Stimulated activated CD8-positive, alpha-beta memory T cell treated with anti-CD3 and anti-CD28 coated beads, Interleukin-4, amount 100 ng/mL, for 24 hours (primary cell): ENCODE measurements at places on chromosomes 13 and 19.

- DNase-seq, result no peak
Observed at GRCh38 chr19:47492571-47493377, 8.8 kb upstream of the KPTN start.

DNA sequence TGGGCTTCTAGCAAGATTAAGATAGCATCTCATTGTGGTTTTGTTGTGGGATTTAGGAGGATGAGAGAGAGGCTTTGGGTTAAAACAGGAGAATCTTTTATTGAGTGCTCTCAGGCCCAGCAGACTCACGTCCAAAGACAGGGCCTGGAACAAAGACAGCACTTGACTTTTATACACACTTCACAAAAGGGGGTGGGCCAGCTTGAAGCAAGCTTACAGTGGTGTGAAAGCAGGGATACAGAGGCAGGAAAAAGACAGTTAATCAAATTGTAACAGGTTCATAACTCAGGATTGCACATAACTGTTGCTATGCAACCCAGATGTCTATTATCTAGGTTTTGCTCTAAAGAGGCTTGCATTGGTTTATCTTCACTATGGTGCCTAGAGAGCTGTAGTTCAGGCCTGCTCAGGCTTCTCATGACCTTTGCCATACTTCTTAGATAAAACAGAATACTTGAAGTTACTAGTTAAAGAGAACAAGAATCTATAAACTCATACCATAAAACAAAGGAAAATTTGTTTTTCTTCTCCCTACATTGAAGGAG, 42.2 kb upstream of the CEACAM21 start:
- DNase-seq, result no peak

- DNase-seq, result peak; percentile 28
Observed at GRCh38 chr13:91346850-91347201, 661 bp upstream of the MIR17HG start.

DNA sequence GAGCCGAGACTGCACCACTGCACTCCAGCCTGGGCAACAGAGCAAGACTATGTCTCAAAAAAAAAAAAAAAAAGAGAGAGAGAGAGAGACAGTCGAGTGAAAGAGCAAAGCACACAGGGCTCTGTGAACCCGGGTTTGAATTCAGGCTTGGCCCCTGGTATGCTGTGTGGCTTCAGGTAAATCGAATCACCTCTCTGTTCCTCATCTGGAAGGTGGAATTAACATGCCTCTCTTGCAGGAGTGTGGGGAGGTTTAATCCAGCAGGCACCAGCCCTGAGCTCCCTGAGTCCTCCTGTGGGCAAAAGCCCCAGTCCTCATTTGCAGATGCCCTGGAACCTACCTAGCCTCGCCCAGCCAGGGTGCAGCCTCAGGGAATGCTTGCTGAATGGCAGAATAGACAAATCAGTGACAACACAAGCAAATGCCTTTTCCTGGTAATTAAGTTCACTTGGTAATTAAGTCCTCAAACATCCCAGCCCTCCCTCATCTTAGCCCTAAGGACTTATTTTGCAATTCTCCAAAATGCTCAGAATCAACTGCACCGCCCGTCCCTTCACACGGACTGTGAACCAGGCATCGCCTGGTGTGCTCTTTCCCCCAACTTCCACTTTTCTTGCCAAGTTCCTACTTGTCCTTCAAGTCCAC, 4.6 kb upstream of the ZNRF4 start:
- DNase-seq, result no peak

- DNase-seq, result no peak
Observed at GRCh38 chr19:49347835-49348234, 12.6 kb downstream of the CD37 start.

DNA sequence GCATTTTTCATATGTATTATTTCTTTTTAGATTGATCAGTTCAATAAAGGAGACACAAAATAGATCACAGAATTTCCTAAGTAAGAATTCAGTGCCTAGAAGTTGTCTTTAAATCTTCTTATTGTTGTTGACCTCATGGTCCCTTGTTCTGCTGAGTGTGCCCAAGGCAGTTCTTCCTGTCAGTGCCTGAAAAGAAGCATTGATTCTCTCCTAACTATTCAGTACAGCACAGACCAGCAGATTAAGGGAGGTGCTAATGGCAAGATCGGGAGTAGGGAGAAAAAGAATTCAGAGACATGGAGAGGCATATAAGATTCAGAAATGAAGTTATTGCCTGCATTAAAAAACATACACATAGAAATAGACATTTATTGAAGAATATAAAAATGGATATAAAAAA, 180.5 kb upstream of the PCDH9 start:
- DNase-seq, result no peak

GRCh38 chr19:50461066-50461875, 15.0 kb upstream of the EMC10 start:
- peak; percentile 23 for DNase-seq

- no peak for DNase-seq
Observed at GRCh38 chr13:107874456-107874855, 340.9 kb downstream of the LIG4 start.

DNA sequence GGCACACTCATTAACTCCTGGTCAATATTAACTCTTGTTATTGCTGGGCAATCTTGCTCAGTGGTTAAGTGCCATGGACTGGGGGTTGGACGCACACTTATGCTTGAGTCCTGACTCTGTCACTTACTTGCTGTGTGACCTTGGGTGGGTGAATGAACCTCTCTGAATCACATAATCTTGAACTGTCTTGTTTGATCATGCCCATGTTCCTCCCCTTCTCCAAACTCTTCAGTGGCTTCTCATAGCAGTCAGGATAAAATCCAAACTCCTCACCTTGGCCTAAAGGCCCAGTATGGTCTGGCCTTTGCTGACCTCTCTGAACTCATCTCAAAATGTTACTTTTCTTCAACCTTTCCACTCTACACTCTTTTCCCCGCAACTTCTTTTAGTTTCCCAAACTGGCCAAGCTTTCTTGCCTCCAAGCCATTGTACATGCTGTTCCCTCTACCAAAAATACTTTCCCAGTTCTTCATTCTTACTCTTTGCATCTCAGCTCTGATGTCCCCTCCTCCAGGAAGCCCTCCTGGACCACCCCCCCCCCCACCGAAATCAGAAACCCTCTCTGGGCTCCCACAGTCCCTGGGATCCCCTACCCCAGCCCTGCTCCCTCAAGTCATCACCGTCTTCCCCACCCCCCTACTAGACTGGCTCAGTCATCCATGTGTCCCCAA, 2.4 kb downstream of the MYPOP start:
- DNase-seq, result no peak

DNA sequence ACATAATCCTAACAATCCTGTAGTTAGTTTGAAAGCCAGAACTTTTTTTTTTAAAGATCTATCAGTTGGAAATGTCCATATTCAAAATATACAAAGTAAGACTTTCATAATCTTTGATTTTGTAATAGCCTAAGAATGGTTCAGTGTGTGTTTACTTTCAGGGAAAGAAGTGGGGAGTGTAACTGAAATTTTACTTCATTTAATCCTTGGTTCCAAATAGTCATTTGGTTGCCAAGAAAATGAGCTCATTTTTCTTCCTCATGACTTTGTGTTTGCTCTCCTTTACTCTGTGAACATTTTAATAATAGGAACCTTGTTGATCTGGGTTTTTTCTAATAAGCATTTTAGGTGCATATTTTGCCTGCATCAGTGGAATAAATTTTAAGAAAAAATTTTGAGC, 278.8 kb downstream of the SLITRK6 start:
- no peak for DNase-seq

DNA sequence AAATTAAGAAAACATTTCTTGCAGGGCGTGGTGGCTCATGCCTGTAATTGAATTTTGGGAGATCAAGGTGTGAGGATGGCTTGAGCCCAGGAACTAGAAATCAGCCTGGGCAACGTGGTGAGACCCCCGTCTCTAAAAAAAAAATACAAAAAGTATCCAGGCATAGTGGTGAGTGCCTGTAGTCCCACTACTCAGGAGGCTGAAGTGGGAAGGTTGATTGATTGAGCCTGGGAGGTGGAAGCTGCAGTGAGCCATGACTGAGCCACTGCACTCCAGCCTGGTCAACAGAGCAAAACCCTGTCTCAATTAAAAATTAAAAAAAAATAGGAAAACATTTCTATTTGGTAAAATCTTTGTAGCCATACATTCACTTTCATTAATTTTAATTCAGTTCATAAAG, 526.5 kb downstream of the PCDH9 start:
- DNase-seq, result no peak

- DNase-seq, result no peak
Observed at GRCh38 chr19:33691736-33692135, 70.0 kb downstream of the CHST8 start.

DNA sequence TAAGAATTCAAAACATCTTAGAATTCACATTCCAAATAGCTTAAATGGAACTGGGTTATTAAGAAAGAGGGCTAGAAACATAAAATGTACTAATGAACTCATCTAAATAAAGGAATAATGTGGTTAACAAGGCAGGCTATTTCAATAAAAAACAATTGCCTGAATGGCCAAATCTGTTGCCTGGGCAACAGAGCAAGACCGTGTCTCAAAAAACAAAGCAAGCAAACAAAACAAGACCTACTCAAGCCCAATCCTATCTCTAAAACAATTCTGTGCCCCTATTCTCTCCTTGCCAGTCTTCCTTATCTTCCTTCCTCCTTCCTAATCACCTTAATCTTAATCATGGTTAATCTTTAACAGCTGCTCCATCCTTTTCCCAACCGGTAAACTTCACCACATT, 12.1 kb downstream of the IGFL1 start:
- no peak for DNase-seq

GRCh38 chr19:44696939-44697669, 1.8 kb upstream of the CEACAM16 start:
- no peak for DNase-seq

DNA sequence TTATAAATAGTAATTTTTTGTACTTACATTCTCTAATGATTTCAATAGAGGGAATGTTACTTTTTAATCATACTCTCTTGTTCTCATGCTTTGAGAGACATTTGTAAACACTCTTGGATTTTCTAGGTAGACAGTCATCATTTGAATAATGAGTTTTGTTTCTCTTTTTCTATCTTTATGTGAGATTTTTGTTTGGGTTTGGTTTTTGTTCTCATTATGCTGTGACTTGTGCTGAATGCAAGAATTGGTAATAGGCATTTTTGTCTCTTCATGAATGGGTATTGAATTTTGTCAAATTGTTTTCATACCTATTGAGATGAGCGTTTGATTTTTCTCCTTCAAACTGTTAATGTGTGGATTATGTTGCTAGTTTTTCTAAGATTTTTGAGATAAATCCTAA, 56.8 kb upstream of the GPR183 start:
- no peak for DNase-seq

- no peak for DNase-seq
Observed at GRCh38 chr13:109357751-109358471, 428.5 kb downstream of the IRS2 start.

- no peak for DNase-seq
Observed at GRCh38 chr13:114064450-114065140, 67.8 kb downstream of the RASA3 start.

DNA sequence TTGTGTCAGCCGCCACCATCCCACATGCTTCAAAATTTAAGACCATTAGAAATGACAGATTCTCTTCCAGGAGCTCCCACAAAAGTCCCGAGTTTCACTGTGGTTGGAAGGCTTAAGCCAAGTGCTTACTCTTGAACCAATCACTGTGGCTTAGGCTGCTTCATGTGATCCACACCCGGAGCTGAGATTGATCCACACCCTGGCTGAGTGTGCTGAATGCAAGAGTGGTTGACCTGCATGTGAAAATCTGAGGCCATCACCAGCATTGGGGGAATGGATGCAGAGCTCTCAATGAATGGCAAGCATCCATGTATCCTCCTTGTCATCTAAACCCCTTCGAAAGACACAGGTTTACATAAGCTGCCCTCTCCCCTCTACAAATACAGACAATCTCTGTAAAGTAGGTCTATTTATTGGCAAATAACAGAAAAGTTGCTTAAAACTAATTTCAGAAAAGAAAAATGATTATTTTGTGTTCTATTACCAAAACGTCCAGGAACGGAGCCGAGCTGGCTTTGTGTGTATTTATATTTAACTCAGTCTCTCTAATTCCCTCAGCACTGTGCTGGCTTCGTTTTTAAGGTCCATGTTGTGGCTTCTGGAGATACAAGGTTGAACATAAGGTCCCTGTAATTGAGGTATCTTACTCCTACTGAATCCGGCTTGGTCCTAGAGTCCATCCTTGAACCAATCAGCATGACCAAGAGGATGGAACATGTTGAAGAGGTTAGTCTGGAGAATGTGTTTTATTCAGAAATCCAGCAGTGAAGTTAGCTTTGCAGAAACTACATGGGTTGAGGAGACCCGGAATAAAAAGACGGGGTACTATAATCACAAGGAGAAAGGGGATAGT, 332.4 kb downstream of the LIG4 start:
- no peak for DNase-seq

DNA sequence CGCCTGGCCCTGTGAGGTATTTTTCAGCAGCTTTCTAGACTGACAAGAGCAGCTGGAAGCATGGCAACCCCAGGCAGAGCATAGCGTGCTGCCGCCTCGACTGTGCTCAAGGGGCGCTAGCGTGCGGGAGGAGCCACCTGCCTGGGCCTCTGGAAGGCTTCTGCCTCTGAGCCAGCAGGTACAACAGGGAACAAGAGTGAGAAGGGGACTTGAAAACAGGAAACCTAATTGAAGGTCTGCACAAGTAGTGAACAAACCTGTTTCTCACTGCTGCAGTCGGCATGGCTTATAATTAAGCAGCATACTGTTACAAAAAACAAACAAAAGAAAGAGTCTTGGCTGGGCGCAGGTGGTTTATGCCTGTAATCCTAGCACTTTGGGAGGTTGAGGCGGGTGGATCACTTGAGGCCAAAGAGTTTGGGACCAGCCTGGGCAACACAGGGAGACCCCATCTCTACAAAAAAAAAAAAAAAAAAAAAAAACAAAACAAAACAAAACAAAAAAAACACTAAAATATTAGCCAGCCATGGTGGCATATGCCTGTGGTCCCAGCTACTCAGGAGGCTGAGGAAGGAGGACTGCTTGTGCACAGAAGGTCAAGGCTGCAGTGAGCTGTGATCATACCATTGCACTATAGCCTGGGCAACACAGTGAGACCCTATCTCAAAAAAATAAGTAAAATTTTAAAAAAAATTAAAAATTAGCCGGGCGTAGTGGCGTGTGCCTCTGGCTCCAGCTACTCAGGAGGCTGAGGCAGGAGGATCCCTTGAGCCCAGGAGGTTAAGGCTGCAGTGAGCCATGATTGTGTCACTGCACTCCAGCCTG, 12.6 kb upstream of the GARRE1 start:
- DNase-seq, result no peak

GRCh38 chr13:51924756-51925544, 63.2 kb downstream of the CCDC70 start:
- no peak for DNase-seq

- DNase-seq, result no peak
Observed at GRCh38 chr13:98303858-98304257, 126.8 kb upstream of the RNF113B start.
